ENCODE measurements at places on chromosomes 3 and 15.

GRCh38 chr3:133448478-133449122 lies 48.7 kb downstream of the BFSP2 start:
- DNase-seq = peak; percentile 16

DNA sequence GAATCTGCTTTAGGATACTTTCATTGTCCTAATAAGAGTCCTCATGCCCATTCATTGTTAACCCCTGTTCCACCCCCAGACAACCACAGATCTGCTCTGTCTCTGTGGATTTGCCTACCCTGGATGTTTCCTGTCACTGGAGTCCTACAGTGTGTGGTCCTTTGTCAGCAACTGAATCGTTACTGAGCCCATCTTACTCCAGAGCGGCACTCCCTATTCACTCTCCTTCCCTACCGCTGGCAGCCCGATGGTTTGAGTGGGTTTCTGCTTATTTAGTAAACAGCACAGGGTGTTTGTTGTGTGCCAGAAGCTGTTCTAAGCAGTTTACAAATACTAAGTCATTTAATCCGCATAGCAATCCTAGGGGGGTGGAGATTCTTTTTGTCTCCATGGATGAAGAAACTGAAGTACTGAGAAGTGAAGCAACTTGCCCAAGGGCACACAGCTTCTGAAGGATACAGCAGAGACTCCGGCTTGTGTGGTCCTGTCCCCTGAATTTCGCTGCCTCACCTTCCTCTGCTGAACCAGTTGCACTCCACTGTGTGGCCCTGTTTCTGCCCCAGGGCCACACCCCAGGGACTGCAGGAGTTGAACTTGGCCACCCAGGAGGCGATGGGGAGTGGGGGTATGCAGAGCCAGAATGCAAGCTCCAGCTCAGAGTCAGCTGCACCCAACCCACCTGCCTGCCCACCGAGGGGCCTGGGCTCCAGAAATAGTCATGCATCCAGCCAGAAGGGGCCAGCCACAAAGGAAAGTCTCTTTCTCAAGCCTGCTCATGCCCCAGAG lies 56.5 kb upstream of the SLC6A1 start:
- DNase-seq = no peak

GRCh38 chr3:37594873-37595783 lies 266.6 kb upstream of the CTDSPL start:
- DNase-seq = no peak

DNA sequence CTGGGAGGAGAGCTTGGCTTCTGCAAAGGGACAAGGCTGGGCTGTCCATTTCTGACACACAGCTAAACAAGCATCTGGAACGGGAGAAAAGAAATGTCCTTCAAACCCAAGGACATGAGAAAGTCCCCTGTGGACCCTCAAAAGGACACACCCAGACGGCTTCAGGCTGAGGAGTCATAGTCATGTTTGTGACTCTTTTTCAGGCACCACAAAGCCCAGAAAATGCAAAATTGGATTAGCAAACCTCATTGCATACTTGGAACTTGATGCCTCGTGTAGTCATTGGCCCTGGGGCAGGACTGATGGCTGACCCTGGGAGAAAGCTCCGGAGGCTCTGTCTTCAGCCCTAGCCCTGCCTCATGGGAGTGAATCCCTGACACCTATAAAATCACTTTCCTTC lies 21.5 kb downstream of the FAM174B start:
- no peak for DNase-seq

GRCh38 chr15:38688761-38689160 lies 124.1 kb upstream of the RASGRP1 start:
- DNase-seq = no peak

- no peak for DNase-seq
Observed at GRCh38 chr3:115658032-115658336, 34.7 kb downstream of the GAP43 start.

DNA sequence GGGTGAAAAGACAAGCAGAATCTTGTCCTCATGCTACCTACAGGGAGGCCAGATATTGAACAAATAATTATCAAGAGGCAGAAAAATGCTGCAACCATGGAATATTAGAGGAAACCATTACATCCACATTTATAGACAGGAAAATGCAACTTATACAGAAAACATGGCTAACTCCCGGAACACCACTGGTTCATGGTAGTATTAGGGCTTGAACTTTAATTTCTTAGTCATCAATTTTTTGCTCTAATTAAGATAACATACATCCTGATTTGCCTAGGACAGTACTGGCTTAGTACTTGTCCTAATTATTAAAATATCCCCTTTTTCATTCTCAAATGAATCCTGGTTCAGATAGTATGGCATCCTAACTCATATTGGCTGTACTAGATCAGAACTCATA lies 76.3 kb upstream of the TGFBR2 start:
- no peak for DNase-seq

DNA sequence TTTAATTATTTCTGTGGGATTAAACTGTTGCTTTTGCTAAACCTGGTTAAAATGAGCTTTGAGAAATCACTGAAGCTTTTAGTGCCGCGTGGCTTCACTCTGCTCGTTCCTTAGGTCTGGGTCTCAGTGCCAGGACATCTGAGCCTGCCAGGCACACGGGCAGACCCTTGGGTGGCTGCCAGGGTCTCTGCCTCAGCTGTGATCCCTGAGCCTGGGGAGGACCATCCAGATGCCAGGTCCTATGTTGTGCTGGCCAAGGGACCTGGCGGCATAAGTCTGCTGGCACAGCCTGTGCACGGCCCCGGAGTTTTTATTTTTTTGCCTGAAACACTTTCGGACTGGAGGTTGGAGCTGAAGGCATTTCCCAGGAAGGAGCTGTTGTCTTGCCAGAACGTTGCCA lies 328.1 kb downstream of the LRTM1 start:
- no peak for DNase-seq

- DNase-seq = peak; percentile 39
Observed at GRCh38 chr3:156675830-156676767, 1.7 kb downstream of the TIPARP start.

DNA sequence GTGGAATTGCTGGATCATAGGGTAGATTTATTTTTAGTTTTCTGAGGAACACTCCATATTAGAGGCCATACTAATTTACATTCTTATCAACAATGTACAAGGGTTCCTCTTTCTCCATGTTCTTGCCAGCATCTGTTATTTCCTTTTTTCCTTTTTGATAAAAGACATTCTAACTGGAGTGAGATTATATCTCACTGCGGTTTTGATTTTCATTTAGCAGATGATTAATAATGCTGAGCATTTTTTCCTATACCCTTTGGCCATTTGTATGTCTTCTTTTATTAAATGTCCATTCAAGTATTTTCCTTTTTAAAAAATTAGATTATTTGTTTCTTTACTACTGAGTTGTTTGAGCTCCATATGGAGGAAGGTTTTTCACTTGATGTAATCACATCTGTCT lies 1189.5 kb downstream of the ZPLD1 start:
- no peak for DNase-seq

DNA sequence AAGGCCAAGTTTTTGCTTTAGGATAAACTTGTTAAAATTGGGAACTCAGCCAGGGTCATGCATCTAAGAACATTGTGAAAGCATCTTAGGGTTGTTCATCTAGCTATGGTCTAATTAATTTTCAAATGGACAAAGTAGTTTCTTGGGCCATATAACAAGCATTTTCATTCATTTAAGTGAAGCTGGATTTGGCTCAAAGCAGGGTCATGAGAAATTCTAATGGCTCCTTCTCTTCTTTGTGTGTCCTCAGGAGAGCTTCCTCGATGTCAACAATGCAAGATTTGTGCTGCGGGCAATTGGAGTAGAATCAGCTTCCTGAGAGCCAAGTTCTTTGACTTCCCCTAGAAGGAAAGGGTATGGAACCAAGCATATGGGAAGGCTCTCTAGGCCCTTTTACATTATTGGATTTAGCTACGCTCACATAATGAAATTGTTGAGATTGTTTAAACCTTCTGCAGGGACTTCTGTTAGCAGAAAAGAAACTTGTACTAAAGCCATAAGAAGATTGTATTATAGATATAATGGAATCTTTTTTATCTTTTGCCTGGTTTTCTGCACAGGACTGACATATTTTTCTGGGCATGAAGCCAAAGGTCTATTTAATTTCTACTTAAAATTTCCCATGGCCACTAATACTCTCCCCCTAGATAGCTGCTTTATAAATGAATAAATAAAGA lies 1.8 kb upstream of the SAMMSON start:
- DNase-seq = no peak

DNA sequence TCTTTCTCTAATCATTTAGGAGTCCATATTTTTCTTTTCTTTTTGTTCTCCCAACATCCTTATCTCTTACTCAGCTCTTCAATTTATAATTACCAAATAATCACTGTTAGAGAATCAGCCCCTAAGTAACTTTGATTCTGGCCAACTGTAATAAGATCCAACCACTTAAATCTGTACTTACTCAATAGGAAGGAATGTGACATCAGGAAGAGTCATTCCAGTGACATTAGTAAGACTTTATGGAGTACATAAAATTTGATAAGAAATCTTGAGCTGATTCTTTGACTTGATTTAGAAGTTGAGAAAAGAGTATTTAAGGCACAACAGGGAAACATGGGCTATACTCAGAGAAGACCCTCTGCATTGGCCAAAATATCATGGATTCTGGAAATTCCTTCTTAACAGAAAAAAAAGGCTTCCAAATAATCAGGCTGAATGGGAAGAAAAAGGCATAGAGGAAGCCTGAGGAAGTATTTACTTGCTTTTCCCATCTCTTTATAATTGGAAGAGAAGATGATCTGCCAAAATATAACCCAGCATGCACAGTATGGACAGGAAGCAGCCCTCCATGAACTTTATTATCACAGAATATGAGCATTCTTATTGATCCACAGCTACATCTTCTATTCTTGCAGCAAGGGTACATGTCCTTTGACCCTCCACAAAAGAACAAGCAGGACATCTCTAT lies 289.7 kb upstream of the TPRG1 start:
- no peak for DNase-seq

DNA sequence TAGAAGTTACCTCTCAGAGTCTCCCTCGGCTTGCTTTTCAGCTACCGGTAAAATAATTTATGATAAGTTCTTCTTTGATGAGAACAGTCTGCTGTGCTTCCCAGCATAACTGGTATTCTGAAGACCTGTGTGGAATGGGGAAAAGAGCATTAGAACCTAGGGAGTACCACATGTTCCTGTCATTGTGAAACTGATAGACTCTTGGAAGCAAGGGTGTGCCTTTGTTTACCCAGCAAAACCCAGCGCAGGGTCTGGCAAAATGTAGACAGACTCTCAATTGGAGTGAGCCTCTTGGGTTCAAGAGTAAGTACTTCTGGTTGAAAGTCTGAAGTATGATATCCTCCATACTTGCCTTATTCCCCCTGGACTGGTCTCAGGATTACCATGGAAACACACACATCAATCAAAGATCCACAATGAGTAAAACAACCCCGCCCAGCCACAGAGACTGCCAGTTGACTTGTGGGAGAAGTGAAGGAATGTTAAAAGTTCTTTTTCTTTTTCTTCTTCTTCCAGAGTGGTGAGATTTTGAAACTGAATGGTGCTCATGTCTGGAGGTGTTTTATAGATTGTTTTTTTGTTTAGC lies 652.4 kb upstream of the NAALADL2 start:
- DNase-seq = no peak

GRCh38 chr15:89194608-89195007 lies 26.8 kb downstream of the RLBP1 start:
- DNase-seq = no peak

DNA sequence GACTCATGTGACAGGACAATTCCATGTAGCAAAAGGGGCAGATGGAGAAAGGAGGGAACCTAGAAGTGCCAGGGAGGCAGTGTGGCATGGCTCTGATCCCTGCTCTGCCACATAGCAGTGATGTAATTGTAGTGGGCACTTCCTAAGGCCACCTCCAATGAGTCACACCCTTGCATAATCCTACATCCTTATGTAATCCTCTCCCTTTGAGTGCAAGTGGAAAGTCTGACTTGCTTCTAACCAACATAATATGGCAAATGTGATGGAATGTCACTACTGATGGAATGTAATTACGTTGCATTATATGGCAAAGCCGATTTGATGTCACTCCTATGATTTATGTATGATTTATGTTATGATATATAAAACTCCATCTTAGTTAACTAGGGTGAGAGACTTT lies 72.9 kb upstream of the ATP2C1 start:
- DNase-seq = no peak

GRCh38 chr3:105145511-105145910 lies 221.2 kb upstream of the ALCAM start:
- no peak for DNase-seq

- no peak for DNase-seq
Observed at GRCh38 chr3:126845920-126846715, 136.8 kb upstream of the PLXNA1 start.

- DNase-seq = no peak
Observed at GRCh38 chr3:135226057-135226456, 431.0 kb downstream of the EPHB1 start.

- no peak for DNase-seq
Observed at GRCh38 chr3:153658136-153658535, 463.1 kb upstream of the ARHGEF26 start.

DNA sequence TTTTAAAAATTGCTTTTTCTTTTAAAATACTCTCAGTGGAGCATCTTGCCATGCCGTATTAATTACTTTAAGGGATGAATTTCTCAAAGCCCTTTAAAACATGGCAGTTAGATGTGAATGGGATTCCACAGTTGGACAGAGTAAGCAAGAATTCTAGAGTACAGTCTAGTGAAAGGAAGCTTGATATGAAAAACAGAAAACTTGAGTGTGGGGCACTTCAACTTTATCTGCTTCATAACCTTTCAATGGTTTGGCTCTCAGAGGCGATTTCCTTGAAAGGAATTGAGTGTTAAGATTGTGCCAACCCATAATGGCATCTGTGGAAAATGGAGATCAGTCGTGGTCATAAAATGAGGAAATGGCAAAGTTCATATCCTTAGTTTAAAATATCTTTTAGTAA lies 127.7 kb upstream of the SAMMSON start:
- no peak for DNase-seq

- no peak for DNase-seq
Observed at GRCh38 chr3:190130037-190130436, 9.3 kb upstream of the P3H2 start.

GRCh38 chr3:52361898-52362297 lies 45.8 kb downstream of the DNAH1 start:
- DNase-seq = no peak

DNA sequence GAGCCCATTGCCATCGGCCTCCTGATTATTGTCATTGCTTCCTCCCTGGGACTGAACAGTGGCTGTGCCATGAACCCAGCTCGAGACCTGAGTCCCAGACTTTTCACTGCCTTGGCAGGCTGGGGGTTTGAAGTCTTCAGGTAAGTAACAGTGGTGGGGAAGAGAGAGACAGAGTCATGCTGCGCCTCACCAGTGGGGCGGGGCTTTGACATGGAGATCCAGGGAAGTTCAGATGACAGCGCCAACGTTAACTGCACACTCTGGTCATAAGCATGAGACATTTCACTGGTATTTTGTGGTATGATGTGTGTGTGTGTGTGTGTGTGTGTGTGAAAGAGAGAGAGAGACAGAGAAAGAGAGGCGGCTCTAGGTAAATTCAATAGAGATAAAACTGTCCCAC lies 41.0 kb downstream of the AQP9 start:
- DNase-seq = no peak

- no peak for DNase-seq
Observed at GRCh38 chr3:169666076-169666375, 2.5 kb upstream of the MECOM start.

Data from NCI-H526 treated with DMSO at 0.1 percent for 48 hours (cell line).